Progenitor cell of endocrine pancreas (in vitro differentiated cells): ENCODE measurements at places on chromosomes 5 and 9.

GRCh38 chr9:129111528-129112151 is 425 bp downstream of the PTPA start:
- H3K27ac ChIP-seq = peak overlapping the region; percentile 99
- peak overlapping the region; percentile 95 for H3K4me3 ChIP-seq
- H3K36me3 ChIP-seq = peaks cover under 1% of the 10 kb centered on the region

- H3K27ac ChIP-seq = no peak overlapping the region
- no peak overlapping the region for H3K4me3 ChIP-seq
- no peak for DNase-seq
- H3K36me3 ChIP-seq = no peaks in the 10 kb centered on the region
- H3K27me3 ChIP-seq = no peaks in the 10 kb centered on the region
Measured at GRCh38 chr5:94888674-94889073, 270.2 kb downstream of the SLF1 start.

- peaks cover 15% of the 10 kb centered on the region for H3K4me1 ChIP-seq
- H3K4me3 ChIP-seq = no peak overlapping the region
- H3K36me3 ChIP-seq = peaks cover 22% of the 10 kb centered on the region
- no peaks in the 10 kb centered on the region for H3K27me3 ChIP-seq
- DNase-seq = no peak
Measured at GRCh38 chr9:114205171-114206015, 50.1 kb downstream of the COL27A1 start.

- no peaks in the 10 kb centered on the region for H3K36me3 ChIP-seq
- no peaks in the 10 kb centered on the region for H3K27me3 ChIP-seq
- no peaks in the 10 kb centered on the region for H3K4me1 ChIP-seq
- no peak for DNase-seq
- no peak overlapping the region for H3K27ac ChIP-seq
Measured at GRCh38 chr5:12093586-12093985, 189.3 kb upstream of the CTNND2 start.

- peaks cover 2% of the 10 kb centered on the region for H3K4me1 ChIP-seq
- no peaks in the 10 kb centered on the region for H3K27me3 ChIP-seq
- H3K36me3 ChIP-seq = no peaks in the 10 kb centered on the region
- H3K4me3 ChIP-seq = no peak overlapping the region
- DNase-seq = no peak
Measured at GRCh38 chr9:18261181-18261580, 212.8 kb upstream of the ADAMTSL1 start.

GRCh38 chr5:66828548-66829357 is 232.6 kb downstream of the MAST4 start:
- peaks cover 3% of the 10 kb centered on the region for H3K36me3 ChIP-seq
- peaks cover 20% of the 10 kb centered on the region for H3K4me1 ChIP-seq
- H3K4me3 ChIP-seq = peak overlapping the region; percentile 57
- peak; percentile 20 for DNase-seq
- peak overlapping the region; percentile 6 for H3K27ac ChIP-seq
- H3K27me3 ChIP-seq = peaks cover 12% of the 10 kb centered on the region

DNA sequence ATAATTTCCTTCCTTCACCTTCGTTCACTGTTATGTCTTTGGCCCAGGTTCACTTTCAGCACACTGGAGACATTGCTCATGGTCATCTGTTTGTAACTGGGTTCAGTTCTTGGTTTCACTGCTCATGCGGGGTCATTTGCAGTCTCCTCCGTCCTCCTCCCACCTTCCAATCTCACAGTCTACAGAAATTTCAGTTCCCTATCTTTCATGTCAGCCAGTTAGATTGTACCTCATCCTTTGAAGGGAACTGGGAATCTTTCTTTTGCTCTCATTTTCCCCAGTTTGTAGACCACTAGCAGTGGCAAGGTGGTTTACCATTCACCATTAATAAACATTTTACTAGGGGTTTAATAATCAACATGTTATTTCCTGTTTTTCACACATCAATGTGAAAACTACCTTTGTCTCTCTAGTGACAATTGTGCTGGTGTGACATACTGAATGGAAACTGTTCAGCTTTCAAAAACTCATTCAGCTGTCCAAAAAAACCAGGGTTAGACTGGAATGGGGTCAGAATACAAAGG is 100.9 kb upstream of the IL6ST start:
- no peak overlapping the region for H3K27ac ChIP-seq
- H3K4me1 ChIP-seq = peaks cover 4% of the 10 kb centered on the region

DNA sequence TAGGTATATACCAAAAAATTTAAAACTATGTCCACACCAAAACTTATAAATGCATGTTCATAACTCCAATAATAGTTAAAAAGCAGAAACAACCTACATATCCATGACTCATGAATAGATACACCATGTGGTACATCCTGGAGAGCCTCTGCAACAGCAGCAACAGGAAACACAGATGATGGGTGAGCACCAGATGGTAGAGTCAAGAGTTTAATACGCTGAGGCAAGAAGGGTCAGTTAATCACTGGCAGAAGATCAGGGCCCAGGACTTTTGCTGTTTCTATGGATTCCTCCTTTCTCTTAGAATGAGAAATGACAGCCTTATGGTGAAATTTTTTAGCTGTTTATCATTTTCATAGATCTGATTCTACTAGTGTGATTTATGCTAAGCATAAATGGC is 351.8 kb upstream of the ADAMTSL1 start:
- H3K27ac ChIP-seq = no peak overlapping the region
- H3K4me3 ChIP-seq = no peak overlapping the region
- no peaks in the 10 kb centered on the region for H3K4me1 ChIP-seq
- DNase-seq = no peak
- H3K27me3 ChIP-seq = no peaks in the 10 kb centered on the region
- no peaks in the 10 kb centered on the region for H3K36me3 ChIP-seq

- no peaks in the 10 kb centered on the region for H3K27me3 ChIP-seq
- H3K27ac ChIP-seq = no peak overlapping the region
- H3K36me3 ChIP-seq = no peaks in the 10 kb centered on the region
- peaks cover 30% of the 10 kb centered on the region for H3K4me1 ChIP-seq
- H3K4me3 ChIP-seq = no peak overlapping the region
- DNase-seq = no peak
Measured at GRCh38 chr9:120694559-120694958, 19.7 kb downstream of the MEGF9 start.

DNA sequence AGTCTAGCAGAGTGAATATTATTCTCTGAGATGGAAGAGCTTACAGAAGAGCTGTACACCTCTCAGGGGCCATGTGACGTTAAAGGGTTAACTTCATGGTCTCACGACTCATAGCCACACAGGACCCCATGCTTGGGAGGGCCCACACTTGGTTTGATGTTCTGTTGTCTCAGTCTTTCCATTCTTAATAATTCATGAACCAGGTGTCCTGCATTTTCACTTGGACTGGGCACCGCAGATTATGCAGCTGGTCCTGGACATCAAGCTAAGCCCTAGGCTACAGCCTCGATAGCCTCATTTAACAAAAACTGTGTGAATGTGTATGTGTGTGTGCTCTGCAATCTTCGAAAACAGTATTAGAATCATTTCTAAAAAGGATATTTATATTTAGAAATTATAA is 323.5 kb downstream of the PLK2 start:
- H3K36me3 ChIP-seq = no peaks in the 10 kb centered on the region
- DNase-seq = no peak

DNA sequence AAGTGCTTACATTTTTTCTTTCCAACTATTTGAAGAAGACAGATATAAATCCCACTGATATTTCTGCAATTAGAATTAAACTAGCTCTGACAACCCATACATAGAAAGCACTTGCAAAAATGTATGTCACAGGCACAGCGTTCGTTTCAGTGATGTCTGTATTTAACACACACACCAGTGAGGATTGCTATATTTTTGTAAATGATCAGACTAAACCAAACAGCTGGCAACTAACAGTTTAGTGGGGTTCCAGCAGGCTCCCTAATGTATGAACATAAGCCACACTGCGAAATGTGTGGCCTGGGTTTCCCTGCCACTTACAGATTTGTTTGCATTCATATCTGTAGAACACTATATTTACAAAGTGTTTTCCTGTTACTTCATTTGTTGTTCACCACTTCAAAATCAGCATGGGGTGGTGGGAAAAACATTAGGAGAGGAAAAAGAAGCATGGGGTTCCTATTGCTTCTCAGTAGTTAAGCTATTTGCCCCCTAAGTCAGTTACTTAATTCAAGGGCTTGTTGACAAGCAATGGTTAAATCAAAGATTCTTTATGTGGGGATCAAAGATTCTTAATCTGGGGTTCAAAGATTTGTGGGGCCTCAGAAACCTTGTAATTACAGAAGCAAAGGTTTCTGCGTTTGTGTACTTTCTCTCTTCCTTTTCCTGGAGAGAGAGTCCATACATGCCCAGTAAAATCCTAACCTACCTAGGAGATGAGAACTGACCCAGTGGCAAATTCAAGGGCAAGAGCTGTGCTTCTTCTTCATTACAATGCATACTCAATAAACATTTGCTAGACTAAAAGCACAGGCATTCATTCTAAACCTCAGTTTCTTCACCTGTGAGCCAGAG is 27.1 kb downstream of the ZNF608 start:
- H3K27ac ChIP-seq = peak overlapping the region; percentile 4
- H3K4me1 ChIP-seq = peaks cover 49% of the 10 kb centered on the region
- DNase-seq = no peak
- H3K27me3 ChIP-seq = no peaks in the 10 kb centered on the region
- H3K4me3 ChIP-seq = no peak overlapping the region

- no peak overlapping the region for H3K4me3 ChIP-seq
- H3K27me3 ChIP-seq = peaks cover 25% of the 10 kb centered on the region
Measured at GRCh38 chr5:171483551-171484135, 64.2 kb downstream of the FGF18 start.

GRCh38 chr5:25006237-25006636 is 361.5 kb upstream of the CDH10 start:
- no peak for DNase-seq
- H3K4me3 ChIP-seq = no peak overlapping the region
- peaks cover 12% of the 10 kb centered on the region for H3K4me1 ChIP-seq
- no peak overlapping the region for H3K27ac ChIP-seq
- H3K27me3 ChIP-seq = no peaks in the 10 kb centered on the region

- H3K36me3 ChIP-seq = peaks cover 10% of the 10 kb centered on the region
- no peaks in the 10 kb centered on the region for H3K27me3 ChIP-seq
- peaks cover 7% of the 10 kb centered on the region for H3K4me1 ChIP-seq
- H3K4me3 ChIP-seq = no peak overlapping the region
- no peak overlapping the region for H3K27ac ChIP-seq
- no peak for DNase-seq
Measured at GRCh38 chr9:85586684-85587083, 155.1 kb downstream of the AGTPBP1 start.

GRCh38 chr9:18347386-18348082 is 126.4 kb upstream of the ADAMTSL1 start:
- no peak overlapping the region for H3K4me3 ChIP-seq
- no peak overlapping the region for H3K27ac ChIP-seq
- DNase-seq = no peak
- H3K27me3 ChIP-seq = no peaks in the 10 kb centered on the region

DNA sequence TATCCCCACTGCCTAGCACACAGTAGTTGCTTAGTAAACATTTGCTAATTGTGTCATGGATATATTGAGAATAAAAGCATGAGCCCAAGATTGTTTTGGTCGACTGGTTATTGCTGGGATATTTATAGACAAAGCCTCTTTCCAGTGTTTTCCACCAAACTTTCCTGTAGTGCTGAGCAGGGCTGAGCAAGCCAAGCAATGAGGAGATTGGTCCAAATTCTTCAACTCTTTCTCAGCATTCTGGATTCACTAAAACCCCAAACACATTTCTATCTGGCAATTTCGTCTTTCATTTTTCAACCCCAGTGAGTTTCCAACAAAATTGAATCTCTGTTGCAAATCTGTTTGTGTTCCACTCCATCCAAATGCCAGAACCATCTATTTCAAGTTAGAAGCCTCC is 31.9 kb upstream of the TARS1 start:
- DNase-seq = no peak

DNA sequence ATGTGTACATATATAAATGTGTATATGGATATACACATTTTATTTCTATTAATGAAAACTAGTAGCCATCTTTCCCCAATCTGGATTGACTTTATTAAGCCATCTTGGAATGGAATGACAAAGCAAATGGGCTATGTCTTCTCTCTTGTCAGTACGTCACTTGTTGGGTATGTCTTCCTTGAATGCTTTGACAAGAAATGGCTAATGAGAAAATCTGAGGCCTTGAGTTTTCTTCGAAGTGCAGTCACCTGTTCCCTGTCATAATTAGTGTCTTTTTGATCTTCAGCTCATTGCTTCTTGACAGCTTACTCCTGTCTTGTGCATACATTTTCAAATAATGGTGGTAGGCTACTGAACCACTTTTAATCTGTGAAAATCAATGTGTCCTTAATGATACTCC is 243.2 kb upstream of the RGMB start:
- H3K4me1 ChIP-seq = peaks cover 4% of the 10 kb centered on the region
- no peak overlapping the region for H3K27ac ChIP-seq
- no peaks in the 10 kb centered on the region for H3K36me3 ChIP-seq
- H3K27me3 ChIP-seq = no peaks in the 10 kb centered on the region
- no peak overlapping the region for H3K4me3 ChIP-seq
- DNase-seq = no peak

GRCh38 chr9:129414377-129414992 is 206.4 kb downstream of the C9orf50 start:
- H3K27me3 ChIP-seq = peaks cover 11% of the 10 kb centered on the region
- peak overlapping the region; percentile 58 for H3K4me3 ChIP-seq
- peaks cover 21% of the 10 kb centered on the region for H3K4me1 ChIP-seq
- peak; percentile 37 for DNase-seq

DNA sequence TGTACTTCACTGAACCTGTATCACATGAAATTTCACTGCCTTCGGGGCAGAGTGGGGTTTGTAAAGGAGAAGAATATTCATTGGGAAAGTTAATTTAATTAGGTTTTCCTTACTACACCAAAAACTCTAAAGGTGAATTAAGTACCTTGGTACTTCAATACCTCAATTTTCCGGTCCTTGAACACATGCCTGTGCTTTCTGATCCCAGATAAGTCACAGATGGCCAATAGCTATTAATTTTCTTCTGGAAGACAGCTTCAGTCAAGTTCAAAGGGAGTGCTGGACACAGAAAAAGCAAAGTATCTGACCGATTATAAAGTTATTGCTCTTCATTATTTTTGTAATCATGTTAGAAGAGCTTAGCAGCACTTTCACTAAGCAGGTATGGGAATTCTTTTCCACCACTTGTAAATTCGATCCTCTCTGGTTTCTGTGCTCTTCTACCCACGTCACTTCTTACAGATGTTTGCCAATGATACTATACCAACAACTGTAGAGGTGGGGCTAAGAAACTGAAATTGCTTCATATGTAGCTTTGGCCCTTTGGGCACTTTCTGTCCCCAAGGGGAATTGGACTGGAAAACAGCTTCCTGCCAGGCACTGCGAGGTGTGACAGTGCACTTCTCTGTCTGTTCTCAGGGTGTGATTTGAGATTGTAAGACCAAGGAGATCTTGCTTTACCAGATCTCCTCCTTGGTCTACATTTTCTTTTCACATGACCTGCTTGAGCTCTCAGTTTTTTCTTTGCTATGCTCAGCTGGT is 164.0 kb downstream of the CCDC192 start:
- no peaks in the 10 kb centered on the region for H3K36me3 ChIP-seq
- no peak for DNase-seq
- H3K27me3 ChIP-seq = no peaks in the 10 kb centered on the region
- H3K4me3 ChIP-seq = no peak overlapping the region
- H3K27ac ChIP-seq = no peak overlapping the region

DNA sequence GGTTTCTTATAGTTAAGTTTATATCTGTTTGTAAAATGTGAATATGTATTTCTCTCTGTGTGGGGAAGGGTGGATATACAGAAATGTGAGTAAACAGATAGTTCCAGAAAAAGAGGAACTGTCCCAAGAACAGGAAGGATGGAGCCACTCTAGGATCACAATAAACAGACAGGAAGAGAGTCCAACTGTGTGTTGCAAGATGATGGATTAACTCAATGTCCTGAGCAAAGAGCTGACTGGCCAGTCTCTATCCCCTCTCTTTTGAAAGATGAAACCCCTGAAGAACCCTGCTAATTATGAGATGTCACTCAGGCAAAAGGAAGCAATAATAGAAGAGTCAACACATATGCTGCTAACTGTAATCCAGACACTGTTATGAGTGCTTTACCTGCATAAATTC is 202.7 kb downstream of the SEMA6A start:
- no peak overlapping the region for H3K27ac ChIP-seq
- H3K4me1 ChIP-seq = peaks cover 28% of the 10 kb centered on the region
- H3K27me3 ChIP-seq = no peaks in the 10 kb centered on the region
- no peak for DNase-seq
